Omental fat pad (tissue), 4 donors: ENCODE measurements at places on chromosomes 5 and 9. TPM values are rescaled to one million over a fixed set of nuclear protein-coding genes. Genes with fewer than 3 reads are reported as not detected.

GRCh38 chr5:175872287-175873087 is 1.1 kb downstream of the CPLX2 start:
- no peak for DNase-seq

DNA sequence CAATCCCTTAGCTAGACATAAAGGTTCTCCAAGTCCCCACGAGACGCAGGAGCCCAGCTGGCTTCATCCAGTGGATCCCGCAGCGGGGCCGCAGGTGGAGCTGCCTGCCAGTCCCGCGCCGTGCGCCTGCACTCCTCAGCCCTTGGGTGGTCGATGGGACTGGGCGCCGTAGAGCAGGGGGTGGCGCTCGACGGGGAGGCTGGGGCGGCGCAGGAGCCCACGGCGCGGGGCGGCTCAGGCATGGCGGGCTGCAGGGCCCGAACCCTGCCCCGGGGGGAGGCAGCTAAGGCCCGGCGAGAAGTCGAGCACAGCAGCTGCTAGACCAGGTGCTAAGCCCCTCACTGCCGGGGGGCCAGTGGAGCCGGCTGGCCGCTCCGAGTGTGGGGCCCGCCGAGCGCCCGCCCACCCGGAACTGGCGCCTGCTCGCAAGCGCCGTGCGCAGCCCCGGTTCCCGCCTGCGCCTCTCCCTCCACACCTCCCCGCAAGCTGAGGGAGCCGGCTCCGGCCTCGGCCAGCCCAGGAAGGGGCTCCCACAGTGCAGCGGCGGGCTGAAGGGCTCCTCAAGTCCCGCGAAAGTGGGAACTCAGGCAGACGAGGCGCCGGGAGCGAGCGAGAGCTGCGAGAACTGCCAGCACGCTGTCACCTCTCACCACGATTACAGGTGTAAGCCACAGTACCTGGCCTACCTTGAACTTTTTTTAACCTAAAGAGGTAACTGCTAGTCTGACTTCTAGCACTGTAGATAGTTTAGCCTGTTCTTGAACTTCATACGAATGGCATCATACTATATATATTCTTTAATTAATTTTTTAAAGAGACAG is 35.5 kb downstream of the PTGS1 start:
- DNase-seq: no peak

- DNase-seq: no peak
Observed at GRCh38 chr5:57658018-57658417, 175.4 kb upstream of the ACTBL2 start.

- no peak for DNase-seq
Observed at GRCh38 chr9:28212979-28213378, 639.7 kb upstream of the C9orf72 start.

- DNase-seq: no peak
Observed at GRCh38 chr5:10576790-10577189, 12.9 kb downstream of the ANKRD33B start.

DNA sequence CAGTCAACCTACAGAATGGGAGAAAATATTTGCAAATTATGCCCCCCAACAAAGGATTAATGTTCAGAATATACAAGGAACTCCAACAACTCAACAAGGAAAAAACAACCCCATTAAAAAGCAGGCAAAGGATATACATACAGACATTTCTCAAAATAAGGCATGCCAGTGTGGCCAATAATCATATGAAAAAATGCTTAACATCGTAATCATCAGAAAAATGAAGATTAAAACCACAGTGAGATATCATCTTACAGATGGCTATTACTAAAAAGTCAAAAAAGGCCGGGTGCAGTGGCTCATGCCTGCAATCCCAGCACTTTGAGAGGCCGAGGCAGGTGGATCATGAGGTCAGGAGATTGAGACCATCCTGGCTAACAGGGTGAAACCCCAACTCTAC is 103.2 kb downstream of the KLHL3 start:
- DNase-seq: no peak

CARD6 gene
- total RNA-seq: 37.0 TPM
